GM12864 (cell line): ENCODE measurements at places on chromosomes 1 and 21.

GRCh38 chr1:99776120-99776519, 9.7 kb upstream of the FRRS1 start:
- no peak for DNase-seq

- no peak for DNase-seq
Measured at GRCh38 chr1:53340660-53341520, 13.0 kb upstream of the LRP8 start.

DNA sequence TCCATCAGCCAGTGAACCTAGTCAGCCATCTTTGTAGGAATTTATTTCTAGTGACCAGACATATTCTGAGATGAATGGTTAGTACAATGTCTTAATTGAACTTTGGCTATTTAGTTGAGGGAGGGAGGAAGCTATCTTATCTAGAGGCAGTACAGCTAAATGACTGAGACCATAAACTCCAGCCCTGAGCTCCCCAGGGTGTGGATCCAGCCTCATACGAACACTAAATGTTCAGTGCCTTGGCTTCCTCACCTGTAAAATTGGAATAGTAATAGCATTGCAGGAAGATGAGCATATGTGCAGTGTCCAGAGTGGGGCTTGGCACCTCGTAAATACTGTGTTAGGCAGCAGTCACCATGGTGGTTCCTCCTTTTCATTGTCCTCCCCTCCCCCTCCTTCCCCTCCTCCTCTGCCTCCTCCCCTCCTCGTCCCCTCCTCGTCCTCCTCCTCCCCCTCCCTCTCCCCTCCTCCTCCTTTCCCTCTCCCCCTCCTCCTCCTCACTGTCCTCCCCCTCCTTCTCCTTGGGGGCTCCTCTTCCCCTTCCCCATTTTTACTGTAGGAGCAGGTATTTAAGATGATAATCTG, 108.2 kb downstream of the GALNT2 start:
- DNase-seq, result no peak

- no peak for DNase-seq
Measured at GRCh38 chr1:67814121-67814772, 19.0 kb downstream of the GNG12 start.
